ENCODE measurements at places on chromosomes 3 and 15.

DNA sequence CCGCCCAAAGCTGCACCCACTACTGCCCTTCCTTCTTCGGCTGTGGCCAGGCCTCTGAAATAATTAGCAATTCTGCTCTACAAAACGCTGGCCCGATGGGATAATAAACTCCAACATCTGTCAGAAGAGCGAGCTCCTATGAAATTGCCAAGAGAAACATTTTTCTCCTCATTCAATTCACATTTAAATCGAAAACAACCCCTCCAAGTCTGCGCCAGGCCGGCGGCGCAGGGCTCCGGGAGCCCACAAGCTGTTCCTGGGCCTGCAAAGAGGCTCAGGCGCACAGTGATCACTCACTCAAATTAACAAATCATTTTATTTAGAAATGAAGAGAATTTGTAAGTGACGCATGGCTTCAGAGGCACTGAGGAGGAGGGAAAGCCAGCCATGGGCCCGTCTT, 55.3 kb upstream of the TMEM115 start:
- DNase-seq, result no peak

GRCh38 chr3:14774431-14774830, 44.3 kb upstream of the FGD5 start:
- peak; percentile 6 for DNase-seq

GRCh38 chr3:190424108-190424477, 25.6 kb downstream of the TMEM207 start:
- DNase-seq, result no peak

- no peak for DNase-seq
Measured at GRCh38 chr3:31050296-31050695, 155.8 kb upstream of the GADL1 start.

- DNase-seq, result no peak
Measured at GRCh38 chr15:68353421-68354135, 76.0 kb downstream of the FEM1B start.

GRCh38 chr3:10547841-10548783, 42.7 kb upstream of the ATP2B2 start:
- peak; percentile 5 for DNase-seq

DNA sequence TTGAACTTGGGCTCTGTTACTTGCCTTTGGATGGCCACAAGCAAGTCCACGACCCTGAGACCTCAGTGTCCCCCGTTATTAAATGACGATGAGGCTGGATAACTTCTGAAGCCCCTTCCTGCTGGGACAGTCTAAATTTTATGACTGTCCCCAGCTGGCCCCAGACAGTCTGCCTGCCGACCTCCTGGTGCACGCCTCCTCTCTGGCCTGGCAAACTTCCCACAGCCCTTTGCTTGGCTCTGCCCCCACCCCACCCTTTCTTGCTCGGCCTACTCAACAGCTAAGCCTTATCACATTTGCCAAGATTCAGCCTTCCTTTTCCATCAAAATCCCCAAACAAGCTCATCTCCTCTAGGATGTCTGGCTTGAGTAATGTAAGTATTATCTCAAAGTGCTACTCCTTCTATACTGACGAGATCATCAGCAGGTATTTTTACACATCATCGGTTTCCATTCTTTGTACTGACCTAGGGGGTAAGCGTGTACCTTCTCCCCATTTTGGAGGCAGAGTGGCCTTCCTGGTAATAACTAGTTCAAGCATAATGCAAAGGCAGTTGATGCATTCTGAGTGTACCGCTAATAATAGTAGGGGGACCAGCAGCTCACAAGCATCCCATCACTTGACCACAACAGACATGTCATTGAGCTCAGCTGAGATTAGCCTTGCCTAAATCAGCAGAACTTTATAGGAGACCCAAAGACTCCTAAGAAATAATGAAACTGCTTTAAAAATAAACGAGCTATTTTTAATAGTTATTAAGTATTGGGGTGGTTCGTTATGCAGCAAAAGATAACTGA, 120.8 kb upstream of the HACD2 start:
- no peak for DNase-seq

- no peak for DNase-seq
Measured at GRCh38 chr15:92880796-92881195, 19.3 kb upstream of the CHD2 start.

DNA sequence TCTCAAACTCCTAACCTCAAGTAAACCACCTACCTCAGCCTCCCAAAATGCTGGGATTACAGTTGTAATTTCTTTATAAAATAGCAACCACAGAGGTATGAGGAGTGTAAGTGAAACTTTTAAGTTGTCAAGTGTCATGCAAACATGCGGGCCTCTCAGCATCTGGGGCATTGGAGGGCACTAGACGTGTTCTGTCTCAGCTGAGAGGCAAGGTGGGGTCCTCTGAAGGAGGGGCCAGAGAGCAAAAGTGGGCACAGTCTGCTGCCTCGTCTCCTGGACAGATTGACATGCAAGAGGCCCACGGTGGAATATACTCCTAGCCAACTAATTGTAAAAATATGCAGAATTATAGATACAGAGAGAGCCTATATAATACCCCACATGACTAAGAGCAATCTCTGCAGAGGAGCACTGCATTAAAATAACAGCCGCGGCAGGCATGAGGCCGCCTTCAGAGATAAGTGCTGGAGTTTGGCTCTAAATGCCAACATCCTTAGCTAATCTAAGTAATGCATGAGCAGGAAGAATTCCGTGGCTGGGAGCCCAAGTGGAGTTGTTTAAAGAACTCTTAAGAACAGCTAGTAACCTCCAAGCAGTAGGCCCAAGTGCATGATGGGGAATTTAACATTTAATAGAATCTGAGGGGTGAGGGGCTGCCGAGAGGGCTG, 87.8 kb upstream of the RNU6-1 start:
- DNase-seq, result no peak

- no peak for DNase-seq
Measured at GRCh38 chr3:61730056-61730455, 168.7 kb downstream of the PTPRG start.

DNA sequence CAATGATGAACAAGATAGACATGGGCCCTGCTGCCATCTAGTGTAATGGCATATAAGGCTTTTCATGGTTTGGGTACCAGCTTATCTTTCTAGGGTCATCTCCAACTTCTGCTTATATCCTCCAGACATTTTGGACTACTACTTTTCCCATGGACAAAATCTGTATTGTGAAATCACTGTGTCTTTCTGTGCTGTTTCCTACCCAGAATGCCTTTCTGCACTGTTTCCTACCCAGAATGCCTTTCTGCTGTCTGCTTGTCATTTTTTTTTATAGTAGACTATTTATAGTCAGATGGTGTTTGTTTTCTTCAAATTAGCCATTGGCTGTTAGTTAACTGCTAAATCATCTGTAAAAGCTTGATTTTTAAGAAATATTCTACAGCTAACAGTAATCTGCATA, 20.1 kb downstream of the VPS8 start:
- no peak for DNase-seq

DNA sequence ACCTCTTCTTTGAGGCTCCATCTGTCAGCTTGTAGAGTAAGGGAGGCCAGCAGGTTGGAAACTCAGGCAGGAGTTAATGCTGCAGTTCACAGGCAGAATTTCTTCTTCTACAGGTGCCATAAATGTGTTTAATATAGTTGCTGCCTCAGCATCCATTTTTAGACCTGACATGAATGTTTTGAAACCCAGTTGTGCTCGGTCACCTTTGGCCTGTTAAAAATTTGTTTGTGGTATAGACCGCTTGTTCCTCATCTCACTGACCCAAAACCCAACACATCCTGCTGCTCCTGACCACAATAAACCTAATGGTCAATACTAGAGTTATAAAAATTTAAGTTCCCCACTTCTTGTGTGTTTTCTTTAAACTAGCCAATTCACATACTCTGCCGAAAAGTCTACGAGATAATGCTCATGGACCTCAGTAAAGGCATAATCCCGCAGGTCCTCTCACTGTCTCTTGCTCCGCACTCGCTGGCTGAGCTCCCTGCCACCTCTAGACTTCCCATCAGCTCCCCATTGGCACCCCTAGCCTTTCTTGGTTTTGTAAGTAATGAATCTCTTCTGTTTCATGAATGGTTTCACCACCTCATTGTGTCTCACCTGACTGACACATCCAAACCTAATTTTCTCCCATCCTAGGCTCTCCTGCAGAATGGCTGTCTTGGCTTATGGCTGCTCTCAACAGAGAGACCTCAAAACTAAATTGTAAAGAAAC, 138.5 kb upstream of the STRIT1 start:
- DNase-seq, result no peak

DNA sequence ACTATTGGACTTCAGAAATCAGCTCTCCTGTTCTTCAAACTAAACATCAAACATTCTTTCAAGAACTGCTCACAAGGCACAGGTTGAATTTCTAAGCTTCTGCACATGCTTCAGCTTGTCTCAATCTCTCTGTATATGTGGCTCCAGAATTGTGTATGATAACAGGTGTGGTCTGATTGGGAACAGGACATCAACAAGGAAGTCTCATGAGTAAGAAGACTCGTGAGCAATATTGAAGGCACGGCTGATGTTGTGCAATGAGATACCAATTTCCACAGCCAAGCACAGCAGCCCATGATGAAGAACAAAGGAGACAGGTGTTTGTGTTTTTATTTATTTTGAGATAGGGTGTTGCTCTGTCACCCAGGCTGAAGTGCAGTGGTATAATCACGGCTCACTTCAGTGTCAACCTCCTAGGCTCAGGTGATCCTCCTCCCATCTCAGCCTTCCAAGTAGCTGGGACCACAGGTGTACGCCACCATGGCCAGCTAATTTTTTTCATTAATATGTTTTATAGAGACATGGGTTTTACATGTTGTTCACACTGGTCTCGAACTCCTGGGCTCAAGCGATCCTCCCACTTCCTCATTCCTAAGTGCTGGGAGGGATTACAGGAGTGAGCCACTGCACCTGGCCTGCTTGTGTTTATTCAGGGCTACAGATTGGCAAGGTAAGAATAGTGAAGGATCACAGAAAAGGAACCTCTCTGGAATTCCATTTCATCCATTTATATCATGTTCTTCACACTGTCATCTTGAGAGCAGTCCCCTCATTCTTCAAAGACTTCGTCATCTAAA, 32.2 kb upstream of the ABHD17C start:
- no peak for DNase-seq

DNA sequence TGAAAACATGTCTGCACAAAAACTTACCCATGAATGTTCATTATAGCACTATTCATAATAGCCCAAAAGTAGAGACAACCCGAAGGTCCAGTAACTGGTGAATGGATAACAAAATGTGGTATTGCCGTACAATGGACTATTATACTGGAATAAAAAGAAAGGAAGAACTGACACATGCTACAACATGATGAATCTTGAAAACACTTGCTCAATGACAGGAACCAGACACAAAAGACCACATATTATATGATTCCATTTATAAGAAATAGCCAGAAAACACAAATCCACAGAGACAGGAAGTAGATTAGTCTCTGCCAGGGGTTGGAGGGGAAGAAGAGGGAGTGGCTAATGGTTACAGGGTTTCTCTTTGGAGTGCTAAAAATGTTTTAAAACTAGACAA, 18.3 kb downstream of the SHC4 start:
- DNase-seq, result no peak

DNA sequence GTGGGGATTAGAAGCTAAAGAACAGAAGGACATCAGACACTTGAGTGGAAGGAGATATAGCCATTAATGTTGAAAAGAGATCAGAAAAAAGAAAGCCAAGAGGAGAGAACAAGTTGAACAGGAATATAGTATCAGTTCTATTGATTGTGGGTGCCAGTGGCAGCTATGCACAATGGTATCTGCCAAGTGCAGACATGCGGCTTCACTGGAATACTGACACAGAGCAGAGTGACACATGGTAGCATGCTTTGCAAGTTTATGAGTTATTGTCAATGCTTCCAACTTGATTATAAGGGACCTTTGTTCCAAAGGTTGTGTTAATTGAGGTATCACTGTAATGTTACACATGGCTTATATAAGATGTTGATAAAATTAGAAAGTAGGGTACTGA, 42.0 kb upstream of the TP63 start:
- DNase-seq, result no peak

DNA sequence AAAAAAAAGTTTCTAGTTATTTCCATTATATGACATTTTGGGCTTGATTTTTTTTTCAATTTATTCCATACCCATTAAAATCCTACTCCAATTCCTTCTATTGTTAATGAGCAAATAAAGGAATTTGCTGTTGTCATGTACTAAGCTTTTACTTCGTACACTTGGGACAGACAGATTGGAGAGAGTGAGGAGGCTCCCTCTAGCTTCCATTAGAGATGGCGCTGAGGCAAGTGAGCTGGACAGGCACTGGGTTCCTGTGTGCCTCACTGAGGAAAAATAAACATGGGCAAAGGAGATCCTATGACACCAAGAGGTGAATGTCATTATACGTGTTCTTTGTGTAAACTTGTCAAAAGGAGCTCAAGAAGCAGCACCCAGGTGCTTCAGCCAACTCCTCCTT, 441.1 kb upstream of the MDFIC2 start:
- no peak for DNase-seq

DNA sequence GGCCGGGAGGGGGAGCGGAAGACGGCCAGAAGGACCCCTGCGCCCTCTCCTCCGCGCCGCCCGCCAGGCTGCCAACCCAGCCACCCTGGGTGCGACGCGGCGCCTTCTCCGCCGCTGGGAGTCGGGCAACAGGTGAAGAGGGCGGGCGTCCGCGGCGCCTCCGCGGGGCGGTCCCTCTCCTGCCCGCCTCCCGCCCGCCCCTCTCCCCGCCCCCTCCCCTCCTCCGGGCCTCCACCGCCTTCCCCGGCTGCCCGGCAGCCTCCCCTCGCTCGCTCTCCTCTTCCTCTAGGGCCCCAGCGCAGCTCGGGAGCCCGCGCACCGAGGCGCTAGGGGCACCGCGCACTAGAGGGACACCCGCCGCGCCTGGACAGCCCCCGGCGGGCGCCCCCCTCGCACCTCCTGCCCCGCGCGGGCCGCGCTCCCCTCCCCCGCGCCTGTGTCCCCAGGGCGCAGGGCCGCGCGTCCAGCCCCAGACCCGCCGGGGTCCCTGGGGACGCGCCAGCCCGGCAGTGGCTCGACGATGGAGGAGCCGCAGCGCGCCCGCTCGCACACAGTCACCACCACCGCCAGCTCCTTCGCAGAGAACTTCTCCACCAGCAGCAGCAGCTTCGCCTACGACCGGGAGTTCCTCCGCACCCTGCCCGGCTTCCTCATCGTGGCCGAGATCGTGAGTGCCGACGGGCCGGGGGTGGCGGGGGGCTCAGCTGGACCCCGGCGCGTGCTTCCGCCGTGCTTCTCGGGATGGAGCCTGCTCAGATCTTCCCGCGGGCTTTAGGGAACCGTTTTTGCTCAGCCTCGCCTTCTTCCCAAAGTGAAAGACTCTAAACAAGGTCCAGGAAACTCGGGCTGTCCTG, at the start of gene CMTM8:
Gene CMTM8 (plus strand): TSS at position 228 of the 854 bp plus-strand sequence. CDS start 293 bp downstream, at position 521.
- peak; percentile 70 for DNase-seq

DNA sequence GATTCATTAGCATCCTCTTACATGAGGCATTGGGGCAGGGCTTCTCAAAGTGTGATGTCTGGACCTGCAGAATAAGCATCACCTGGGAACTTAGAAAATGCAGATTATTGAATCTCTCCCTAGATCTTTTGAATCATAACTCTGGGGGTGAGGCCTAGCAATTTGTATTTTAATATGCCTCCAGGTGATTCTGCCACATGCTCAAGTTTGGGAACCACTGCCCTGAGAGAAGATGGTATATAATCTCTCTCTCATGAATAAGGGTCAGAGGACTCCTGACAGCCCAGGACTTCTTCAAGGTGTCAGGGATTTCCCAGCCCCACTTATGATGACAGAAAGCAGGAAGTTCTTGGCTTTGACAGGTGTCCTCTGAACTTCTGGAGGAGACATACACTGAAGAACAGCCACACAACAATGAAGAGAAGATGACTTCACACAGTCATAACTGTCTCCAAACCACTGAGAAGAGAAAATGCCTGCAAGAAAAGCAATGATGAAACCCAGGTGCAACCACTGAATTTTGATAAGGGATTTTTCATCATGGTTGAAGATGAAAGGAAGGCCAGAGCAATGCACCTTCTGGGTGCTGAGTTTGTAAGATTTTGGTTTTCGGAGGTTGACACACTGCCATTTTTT, 211.9 kb upstream of the MRPL3 start:
- no peak for DNase-seq
